Lower lobe of right lung (tissue), 2 donors: ENCODE measurements at places on chromosomes 2 and 18.

- no peak for DNase-seq
Measured at GRCh38 chr2:124670187-124670586, 645.1 kb downstream of the CNTNAP5 start.

- no peak for DNase-seq
Measured at GRCh38 chr18:39297225-39297624, 1731.6 kb upstream of the CELF4 start.

- no peak for DNase-seq
Measured at GRCh38 chr2:71082402-71083252, 14.2 kb downstream of the NAGK start.

DNA sequence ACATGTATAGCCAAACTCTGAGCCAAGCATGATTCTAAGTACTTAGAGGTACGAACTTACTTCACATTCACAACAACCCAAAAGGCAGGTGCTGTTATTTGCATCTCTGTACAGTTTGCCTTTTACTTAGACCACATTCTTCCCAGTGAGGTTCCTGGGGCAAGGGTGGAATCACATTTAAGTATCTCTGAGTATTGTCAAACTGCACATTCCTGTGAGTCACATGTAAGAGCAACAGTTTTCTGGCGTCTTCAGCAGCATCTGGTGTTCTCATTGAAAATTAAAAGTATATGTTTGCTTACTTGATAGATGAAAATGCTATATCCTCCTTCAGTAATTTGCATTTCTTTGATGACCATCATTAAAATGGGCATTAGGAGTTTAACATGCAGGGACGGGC, 119.1 kb downstream of the UXS1 start:
- no peak for DNase-seq

- DNase-seq = no peak
Measured at GRCh38 chr2:233261819-233262555, 10.5 kb downstream of the ATG16L1 start.

- no peak for DNase-seq
Measured at GRCh38 chr2:118227698-118228508, 139.6 kb downstream of the INSIG2 start.

- DNase-seq = no peak
Measured at GRCh38 chr2:46831051-46831868, 84.3 kb downstream of the MCFD2 start.

- DNase-seq = no peak
Measured at GRCh38 chr2:71889759-71890684, 257.6 kb downstream of the CYP26B1 start.

GRCh38 chr2:149741646-149742045, 154.1 kb upstream of the MMADHC start:
- no peak for DNase-seq

GRCh38 chr2:32442020-32442467, 85.2 kb downstream of the BIRC6 start:
- no peak for DNase-seq

- DNase-seq = no peak
Measured at GRCh38 chr18:9742524-9743131, 34.5 kb downstream of the RAB31 start.

- DNase-seq = no peak
Measured at GRCh38 chr2:101892377-101892776, 99.4 kb upstream of the IL1R2 start.

DNA sequence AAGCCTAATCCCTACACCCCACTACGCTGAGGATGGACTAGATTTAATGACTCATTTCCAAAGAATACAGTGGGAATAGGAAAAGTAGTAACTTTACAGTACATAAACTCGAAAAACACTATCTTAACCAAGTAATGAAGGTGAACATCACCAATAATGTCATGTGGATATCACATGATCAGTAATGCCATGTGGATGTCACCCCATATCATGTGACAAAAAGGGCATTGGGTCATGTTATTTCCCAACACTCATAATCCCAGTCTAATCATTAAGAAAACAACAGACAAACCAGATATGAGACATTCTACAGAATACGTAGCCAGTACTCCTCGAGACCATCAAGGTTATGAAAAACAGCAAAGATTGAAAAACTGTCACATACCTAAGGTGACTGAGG, 667.3 kb upstream of the CRIM1 start:
- no peak for DNase-seq

DNA sequence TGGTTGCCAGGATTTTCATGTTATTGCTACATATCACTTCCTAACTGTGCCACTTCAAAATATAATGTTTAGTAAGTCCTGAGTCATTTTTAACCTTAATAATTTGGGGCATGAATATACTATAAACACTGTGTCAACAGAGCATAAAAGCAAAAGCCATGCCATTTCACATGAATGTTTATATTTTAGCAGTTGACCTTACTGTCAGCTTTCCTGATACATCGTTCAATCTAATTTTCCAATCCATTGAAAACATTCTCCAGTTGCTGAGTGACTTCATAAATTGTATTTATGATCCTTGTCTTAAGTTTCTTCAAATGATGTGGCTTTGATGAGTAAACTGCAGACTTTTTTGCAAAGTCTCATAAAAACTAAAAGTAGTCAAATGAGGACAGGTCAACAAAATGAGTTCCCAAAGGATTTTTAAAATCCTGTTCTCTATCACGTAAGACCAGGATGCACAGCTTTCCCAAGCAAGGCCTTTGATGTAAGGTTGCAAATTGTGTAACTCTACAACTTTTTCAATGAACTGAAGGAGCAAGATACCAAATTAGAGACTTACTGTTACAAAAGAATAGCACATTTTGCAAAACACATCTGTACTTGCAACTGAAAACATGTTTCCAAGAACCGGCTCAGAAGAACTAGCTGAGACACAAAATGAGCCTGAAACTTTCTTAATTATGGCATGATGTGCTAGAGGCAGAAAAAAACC, 117.7 kb downstream of the SATB2 start:
- DNase-seq = no peak

DNA sequence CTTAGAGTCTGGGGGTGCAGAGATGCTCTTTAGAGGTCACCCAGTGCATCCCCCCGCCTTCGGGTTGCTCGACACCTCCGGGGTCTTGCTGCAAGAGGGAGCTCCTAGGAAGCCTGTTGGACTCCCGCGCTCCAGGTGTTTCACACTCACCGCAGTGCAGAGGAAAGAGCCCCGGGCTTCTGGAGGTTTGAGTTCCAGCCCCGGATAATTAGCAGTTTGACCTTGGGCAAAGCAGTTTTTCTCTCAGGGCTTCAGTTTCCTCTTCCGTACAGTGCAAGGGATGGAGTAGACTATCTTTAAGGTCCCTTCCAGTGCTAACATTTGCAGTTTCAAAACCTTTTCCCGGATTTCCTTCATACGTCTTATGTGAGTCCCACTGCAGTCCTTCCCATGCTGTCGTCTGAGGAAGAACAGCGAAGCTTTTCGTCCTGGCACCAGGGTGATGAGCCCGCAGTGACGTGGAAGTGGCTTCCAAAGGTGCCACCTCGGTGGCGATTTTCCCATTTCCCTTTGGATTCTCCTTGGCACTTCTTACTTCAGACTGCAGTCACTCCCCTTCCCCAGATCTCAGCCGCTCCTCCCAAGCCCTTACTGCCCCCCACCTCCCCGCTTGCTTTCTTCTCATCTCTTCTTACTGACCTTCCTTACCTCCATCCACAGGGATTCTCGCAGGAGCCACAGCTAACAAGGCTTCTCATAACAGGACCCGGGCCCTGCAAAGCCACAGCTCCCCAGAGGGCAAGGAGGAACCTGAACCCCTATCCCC, 585 bp downstream of the PNKD start:
- DNase-seq = no peak

GRCh38 chr2:120565095-120565460, 170.6 kb upstream of the GLI2 start:
- DNase-seq = no peak

GRCh38 chr2:113922335-113922734, 32.4 kb downstream of the ACTR3 start:
- DNase-seq = no peak

DNA sequence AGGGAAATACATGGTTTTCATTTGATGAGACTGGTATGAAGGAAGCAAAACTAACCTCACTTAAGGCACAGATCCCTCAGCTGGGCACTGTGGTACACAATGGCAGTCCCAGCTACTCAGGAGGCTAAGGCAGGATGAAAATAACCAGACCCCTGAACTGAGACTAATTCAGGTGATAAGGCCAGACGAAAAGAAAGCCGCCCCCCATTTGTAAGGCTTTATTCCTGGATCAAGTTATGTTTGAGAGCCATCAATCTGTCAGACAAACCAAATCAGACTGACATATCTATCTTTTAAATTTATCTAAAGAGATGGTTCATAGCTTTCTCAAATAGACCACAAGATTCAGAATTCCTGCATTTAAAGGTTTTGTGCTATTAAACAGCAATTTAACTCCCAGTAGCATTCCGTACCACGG, 4.1 kb downstream of the SRSF7 start:
- DNase-seq = no peak

DNA sequence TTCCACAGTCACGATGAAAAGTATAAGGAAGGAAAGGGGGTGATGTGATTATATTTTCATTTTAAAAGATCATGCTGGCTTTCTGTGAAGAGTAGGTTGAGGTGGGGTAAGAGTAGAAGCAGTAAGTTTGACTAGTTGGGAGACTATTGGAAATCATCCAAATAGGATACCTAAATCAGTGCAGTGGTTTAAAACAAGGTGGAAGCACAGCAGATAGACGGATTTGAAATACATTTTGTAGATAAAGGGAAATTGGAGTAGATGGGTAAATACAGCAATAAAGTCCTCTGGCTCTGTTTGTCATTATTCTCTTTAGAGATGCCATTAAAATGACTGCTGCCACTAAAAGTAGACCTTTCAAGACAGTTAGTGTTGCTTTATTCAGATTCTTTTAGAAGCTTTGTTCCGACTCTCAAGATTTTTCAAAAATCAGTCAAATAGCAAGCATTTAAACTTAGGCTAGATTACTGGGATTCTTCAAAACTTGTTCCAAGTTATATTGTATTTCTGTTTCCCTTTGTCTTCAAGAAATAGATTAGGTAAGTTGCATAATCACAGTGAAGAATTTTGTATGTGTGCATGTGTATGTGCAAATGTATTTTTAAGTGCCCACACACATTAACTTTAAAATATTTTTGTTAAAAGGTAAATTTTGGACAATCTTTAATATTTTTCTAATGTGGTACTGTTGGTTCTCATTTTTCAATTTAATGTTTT, 61.7 kb upstream of the DTNA start:
- no peak for DNase-seq

DNA sequence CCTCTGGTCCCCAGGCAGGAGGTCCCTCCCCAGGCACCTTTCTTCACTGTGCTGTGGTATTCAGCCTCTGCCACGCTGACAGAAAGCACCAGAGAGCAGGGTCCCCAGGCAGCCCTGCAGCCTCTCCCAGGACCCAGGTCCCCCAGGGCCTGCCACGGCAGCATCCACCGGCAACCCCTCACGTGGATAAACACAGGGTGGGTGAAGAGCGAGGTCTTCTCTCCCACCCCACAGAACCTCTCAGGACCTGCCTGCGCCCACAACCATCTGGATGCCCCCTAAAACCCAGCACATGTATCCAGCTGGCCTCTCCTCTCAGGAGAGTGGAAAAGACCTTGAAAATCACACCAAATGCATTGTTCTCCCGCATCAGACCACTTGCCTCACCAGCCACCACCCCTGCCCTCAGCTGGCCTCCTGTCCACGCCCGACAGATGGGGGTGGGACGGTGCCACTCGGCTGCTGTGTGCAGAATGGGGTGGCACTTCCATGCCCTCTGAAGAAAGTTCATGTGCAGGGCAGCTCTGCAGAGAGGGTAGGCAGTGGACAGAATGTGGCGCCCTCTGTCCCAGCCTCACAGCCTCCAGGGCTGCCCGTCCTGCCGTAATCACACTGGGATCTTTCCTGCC, 4.0 kb upstream of the CROCC2 start:
- peak; percentile 28 for DNase-seq

GRCh38 chr2:5412001-5412400, 280.2 kb upstream of the SOX11 start:
- no peak for DNase-seq

GRCh38 chr2:117170897-117171296, 643.6 kb upstream of the DDX18 start:
- no peak for DNase-seq

DNA sequence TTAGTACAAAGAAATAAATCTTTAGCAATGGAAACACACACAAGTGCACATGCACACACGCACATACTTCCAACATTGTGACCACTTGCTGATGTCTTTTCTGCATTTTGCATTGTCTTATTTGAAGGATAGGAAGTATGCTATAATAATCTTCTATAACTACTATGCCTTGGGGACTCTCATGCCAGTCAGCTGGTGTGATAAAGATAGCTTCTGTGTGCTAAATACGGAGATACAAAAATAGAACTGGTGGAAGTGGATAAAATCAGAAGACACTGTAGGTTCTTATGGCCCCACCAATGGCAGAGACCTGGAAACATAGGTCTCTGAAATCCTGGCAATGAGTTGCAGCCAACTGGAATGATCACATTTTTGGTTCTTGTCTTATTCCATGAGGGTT, 31.5 kb upstream of the RASGRP3 start:
- no peak for DNase-seq

GRCh38 chr2:216820709-216821108, 39.2 kb downstream of the TNP1 start:
- no peak for DNase-seq

DNA sequence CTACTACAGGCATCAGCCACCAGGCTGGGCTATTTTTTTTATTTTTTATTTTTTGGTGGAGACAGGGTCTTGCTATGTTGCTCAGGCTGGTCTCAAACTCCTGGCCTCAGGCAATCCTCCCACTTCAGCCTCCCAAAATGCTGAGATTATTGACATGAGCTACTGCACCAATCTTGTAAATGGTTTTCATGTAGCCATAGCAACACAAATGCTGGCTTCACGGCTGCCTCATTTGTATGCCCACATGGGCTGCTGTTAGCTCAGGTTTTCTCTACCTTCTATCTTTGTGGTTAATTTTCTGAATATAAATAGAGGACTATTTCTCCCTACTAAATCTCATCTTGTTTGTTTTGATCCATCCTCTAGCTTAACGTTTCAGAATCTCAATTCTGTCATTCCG, 58.2 kb downstream of the PLEKHM3 start:
- no peak for DNase-seq

GRCh38 chr2:223997938-223998337, 40.7 kb downstream of the MRPL44 start:
- DNase-seq = no peak

GRCh38 chr2:181787310-181788048, 104.1 kb upstream of the ITPRID2 start:
- no peak for DNase-seq

DNA sequence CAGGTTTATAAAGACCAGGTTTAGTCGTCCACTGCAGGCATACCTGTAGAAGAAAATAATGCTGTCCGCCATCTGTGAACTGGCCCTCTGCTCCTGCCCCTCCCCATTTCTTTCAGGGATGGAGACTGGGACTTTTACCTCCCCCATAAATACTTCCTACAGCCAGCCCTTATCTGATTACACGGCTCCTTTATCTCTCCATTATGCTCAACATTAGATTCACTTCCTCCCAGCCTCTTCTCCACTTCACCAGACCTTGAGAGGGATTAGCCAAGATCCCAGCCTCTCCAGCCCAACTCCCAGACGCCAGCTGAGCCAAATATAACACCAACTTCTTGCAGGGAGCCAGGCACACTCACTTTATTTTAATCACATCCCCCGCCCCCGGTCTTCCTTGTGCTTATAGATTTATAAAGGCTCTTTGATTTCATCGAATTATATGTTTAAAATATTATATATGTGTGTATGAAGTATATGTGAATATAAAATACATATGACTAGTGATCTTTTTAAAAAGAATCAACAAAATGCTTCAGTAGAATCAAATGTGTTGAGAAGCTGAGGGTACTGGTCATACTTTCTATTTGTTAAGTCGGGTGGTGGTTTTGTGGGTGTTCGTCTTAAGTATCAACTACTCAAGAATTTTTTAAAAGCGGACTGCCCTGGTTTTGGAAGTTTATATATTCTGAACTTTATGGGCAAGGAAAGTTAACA, 81.0 kb downstream of the SPRED2 start:
- DNase-seq = no peak
